Left kidney (tissue), 8 donors: ENCODE measurements at places on chromosomes 1 and 21. TPM values are rescaled to one million over a fixed set of nuclear protein-coding genes. Genes with fewer than 3 reads are reported as not detected.

The ID3 gene
- polyA plus RNA-seq = 264 TPM

The PTPN14 gene
- polyA plus RNA-seq = 44.4 TPM

The RPE65 gene
- 0.22 TPM for polyA plus RNA-seq

The SCYL3 gene
- 20.9 TPM for polyA plus RNA-seq

The TSEN15 gene
- 49.3 TPM for polyA plus RNA-seq

The C1orf105 gene
- not detected for polyA plus RNA-seq

The CELA2B gene
- 0.43 TPM for polyA plus RNA-seq

The C1orf141 gene
- polyA plus RNA-seq = 0.13 TPM

The CHD5 gene
- polyA plus RNA-seq = 0.28 TPM

The CLDN19 gene
- polyA plus RNA-seq = 83.3 TPM

The OR2L8 gene
- not detected for polyA plus RNA-seq

DNA sequence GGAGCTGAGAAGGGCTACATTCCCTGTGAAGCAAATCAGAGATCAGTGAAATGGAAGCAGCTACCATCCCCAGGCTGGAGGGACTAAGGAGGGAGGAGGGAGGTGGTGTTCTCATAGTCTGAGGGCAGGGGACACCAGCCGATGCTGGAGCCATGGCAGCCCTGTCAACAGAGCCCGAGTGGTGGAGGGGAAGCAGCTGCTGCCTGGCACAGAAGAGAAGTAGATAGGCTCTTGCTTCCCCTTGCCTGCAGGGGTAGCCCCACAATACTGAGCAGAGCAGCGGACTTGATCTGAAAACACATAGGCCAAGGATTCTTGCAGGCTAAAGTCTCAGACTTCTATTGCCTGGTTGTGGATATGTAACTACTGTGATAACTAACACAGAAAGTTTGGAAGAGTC is 255.1 kb downstream of the FGGY start:
- DNase-seq = no peak

DNA sequence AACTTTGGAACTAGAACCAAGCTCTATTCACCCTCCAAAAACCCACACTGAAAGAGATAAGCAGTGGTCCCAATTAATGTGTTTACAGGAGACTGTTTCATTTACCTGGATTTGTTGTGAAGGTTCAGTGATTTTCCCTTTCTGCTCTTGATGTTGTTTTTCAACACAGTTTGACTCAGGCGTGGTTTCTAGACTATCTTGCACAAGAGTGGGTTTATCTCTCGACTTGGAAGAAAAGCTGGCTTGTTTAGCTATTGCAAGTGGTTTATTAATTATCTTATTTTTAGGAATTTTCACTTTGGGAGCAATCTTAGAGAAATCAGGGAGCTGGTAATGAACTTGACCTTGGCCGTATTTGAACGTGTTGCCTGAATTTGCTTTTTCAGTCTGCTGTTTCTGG is 5.3 kb downstream of the AKNAD1 start:
- DNase-seq = no peak

GRCh38 chr1:12015001-12015491 is 4.3 kb upstream of the MIIP start:
- no peak for DNase-seq

DNA sequence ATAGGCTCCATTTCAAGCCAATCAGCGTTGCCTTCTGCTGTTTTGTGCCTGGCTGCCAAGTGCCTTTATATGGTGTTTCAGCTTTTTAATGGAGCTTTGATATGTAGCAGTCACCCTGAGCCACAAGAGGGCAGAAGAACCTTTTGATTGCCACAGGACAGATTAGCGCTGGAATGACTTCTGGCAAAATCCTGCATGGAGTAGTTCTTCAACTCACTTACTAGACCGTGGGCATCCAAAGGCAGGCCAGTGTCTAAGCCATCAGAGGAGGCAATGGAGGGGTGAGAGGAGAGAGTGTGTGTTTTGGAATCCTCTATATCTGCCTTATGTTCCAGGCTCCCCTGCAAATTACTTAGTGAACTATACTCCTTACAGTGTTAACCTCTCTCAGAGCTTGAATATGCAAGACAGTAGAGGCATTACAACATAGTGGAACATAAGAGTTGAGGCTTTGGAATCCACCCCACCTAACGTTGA is 56.2 kb downstream of the ST3GAL3 start:
- peak; percentile 80 for DNase-seq

GRCh38 chr1:200128081-200128480 is 100.6 kb downstream of the NR5A2 start:
- DNase-seq = no peak

DNA sequence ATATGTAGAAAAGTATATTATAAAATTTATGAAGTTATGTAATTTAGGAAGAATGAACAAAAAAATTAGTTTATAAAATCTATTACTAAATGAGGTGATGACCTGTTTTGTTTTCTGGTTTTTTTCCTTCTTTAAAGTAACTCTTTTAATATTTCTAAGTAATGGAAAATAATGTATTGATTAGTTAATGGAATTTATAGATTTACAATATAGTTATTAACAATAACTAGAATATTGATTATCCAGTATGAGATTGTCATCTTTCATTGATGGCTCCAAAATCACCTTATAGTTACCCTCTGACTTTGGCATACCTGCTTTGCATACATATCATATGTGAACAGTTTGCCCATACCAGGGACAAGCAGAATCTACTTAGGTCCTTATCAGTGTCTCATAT is 23.4 kb downstream of the CAMSAP2 start:
- DNase-seq = no peak

DNA sequence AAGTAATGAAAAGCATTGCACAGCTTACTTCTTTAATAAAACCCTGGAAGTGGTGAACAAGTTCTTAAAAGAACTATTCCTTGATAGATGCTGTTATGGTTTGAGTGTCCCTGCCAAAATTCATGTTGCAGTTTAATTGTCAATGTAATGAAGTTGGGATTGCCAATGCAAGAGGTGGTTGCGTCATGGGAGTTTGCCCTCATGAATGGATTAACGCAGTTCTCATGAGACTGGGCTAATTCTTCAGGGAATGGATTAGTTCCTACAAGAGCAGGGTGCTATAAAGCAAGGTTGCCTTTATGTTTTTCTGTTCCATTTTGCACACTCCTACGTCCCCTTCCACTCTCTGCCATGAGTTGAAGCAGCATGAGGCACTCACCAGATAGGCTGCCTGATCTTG is 446.7 kb upstream of the B3GALT2 start:
- no peak for DNase-seq

- no peak for DNase-seq
These were observed 20.3 kb upstream of the CA6 start for GRCh38 chr1:8925406-8925805.

DNA sequence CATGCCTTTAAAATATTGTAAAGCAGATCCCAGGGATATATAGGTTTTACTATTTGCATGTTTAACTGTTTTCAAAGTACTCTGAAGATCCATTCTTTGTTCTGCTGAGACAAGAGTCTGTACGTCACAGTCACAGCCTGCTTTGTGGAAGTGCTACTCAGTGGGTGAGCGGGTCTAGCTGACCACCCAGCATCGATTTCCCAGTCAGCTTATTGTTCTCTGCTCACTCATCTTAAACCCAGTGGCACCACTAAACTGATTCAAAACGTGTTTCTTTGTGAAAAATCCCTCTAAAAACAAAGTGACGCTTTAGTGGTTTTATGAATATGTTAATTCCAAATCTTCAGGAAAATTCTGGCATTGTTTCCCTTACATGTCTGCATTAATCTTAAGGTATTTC is 12.4 kb downstream of the PLPP3 start:
- DNase-seq = no peak

DNA sequence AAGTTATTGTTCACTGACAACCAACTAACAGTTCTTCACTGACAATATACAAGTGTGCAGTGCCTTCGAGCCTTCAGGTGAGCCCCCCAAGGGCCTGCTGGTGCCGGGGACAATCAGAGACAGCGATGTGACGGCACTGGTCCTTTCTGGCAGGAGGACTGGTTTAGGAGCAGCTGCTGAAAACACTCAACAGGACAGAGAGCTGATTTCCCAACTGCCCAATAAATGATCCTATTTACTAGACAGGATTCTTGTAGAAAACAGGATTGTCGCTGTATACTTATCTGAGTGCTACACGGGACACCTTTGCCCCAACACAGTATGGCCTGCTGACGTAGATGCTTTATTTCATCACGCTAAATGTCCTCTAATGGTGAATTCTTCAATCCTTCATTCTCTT is 65.4 kb downstream of the TP53BP2 start:
- DNase-seq = no peak

DNA sequence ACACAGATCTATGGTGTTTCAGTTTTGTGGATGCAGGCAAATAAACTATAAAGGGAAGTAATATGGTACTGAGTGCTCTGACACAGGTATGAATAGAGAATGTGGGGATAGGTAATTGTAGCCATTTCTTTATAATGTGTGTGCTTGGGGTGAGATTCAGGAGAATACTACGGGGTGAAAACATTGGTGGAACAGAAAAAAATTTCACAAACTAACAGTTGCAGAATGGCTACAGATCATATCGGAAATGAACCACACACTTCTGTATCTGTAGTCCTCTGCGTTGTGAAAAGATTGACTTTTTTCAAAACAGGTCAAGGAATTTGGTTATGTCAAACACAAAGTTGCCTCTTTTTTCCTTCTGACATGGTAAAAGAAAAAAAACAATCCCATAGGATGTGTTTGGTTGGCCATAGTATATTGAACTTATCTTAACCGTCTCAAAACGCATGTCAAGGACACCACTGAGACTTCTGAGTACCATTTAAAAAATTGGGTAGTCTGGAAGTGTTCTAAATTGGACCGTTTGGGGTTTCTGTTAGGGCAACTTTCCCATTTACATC is 1.1 kb upstream of the CDC73 start:
- no peak for DNase-seq

DNA sequence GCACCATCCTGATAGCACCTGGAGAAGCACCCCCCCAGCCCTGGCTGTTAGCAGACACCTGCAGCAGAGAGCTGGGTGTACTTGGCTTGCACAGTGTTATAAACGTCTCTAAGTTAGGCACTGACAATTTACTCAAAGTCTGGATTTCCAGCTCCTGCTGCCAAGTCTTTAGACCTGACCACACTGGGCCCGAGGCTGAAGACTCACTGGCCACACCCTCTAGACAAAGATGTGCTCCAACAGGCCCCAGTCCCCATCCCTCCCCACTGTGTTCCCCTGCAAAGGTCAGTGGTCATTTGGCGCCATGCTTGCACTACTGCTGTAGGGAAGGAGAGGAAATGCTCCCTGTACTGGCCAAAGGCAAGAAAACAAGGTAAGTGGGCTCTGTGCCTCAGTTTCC is 31.1 kb downstream of the PADI6 start:
- no peak for DNase-seq

DNA sequence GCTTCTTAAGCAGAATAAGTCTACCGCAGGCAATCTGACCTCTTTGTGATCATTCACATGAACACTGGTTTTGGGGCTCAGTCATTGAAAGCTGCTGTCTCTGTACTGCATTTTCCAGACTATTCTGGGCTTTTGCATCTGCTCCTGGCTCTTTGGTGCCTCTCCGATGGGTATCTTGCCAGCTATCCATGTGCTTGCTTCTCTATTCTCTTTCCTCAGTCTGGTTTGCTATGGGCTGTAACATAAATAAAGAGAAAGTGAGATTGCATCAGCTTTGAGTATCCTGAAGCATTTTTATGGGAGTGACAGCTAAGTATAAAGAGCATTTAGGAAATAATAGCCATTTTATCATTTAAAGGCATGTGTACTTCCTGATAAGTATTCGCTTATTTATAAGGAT is 70.7 kb downstream of the C1orf21 start:
- DNase-seq = no peak

DNA sequence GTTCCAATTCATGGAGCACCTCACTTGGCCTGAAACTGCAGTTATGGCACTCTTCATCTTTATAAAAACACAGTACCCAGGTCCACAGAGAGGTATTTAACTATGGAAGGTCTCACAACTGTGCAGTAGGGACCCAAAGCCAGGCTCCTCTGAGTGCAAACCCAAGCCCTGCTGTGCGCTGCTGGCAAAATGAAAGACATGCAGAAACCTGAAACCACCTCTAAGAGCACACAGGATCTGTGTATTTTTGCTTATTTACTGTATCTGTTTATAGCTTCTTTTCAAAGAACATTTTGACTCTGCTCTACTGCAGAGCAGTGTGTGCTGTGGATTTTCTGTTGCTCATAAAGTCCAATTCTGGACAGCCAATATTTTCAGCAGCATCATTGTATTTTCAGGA is 166.6 kb downstream of the DSCAM start:
- DNase-seq = no peak

DNA sequence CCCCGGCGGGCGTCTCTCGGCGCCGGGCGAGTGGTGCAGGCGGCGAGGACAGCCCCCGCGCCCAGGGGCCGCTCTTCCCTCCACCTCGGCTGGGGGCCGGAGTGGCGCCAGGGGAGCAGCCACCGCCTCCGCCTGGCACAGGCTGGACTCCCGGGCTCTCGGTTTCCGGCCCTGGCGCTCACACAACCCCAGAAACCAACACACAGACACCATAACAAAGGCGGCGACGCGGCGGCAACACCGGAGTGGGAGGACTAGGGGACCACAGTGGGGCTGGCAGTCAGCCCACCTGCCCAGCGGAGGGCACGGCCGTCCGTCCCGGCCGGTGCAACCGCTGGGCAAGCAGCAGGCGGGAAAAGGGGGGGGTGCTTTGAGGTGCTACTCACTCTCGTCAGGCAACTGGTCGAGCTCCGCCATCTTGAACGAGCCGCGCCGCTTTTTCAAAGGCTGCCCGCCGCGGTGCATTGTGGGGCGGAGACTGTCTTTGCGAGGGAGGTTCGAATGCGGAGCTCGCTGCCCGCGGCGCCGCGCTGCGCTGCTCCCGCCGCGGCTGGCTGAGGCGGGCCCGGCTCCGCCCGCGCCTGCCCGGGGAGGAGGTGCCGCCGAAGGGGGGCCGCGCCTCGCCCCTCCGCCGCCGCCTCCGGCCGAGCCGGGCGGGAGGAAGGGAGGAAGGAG is at the start of gene LIN9:
LIN9 (minus strand) TSS at position 442 of the 675 bp plus-strand sequence; CDS start at position 417, 25 bp downstream.
- DNase-seq = peak; percentile 91

- no peak for DNase-seq
These were observed 7.8 kb downstream of the GPBP1L1 start for GRCh38 chr1:45678489-45678888.

- no peak for DNase-seq
These were observed 167.2 kb downstream of the RUNX1 start for GRCh38 chr21:34881839-34882371.
